GM04503 (cell line): ENCODE measurements at places on chromosomes 6 and 20.
A peak's percentile ranks its signal among the peaks of the same experiment; 100 is the strongest.

GRCh38 chr20:1313236-1313964 lies 15.5 kb downstream of the SDCBP2 start:
- peak; percentile 12 for DNase-seq

GRCh38 chr6:93163146-93163545 lies 256.2 kb downstream of the EPHA7 start:
- no peak for DNase-seq

DNA sequence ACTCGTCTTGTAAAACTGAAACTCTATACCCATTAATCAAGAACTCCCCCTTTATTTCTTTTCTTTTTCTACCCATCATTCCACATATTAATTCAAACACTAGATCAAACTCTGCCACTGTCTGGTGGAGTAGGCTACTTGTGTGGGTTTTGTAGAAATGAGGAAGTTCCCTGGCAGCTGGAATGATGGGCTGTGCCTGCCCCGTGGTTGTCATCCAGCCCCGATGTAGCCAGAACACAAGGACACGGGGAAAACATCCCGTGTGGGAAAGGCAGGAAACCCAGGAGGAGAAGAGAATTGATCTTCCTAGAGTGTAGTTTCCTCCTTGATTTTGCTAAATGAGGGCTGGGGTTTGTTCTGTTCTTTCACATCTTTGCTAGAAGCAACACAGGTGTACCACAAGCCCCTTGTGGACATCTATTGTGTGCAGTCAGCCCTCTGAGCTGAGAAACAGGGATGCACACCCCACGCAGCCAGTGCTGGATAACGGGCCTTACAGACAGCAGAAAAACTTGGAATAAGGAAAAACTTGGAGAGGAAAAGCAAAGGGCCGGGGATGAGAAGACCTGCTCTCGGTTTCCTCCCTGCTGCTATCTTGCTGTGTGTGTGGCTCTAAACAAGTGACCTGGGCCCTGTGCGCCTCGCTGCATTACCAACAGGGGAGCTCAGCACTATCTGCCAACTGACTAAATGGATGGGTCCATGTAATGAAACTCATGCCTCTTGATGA lies 88.0 kb downstream of the SCML4 start:
- DNase-seq = no peak

- DNase-seq = no peak
Observed at GRCh38 chr6:105107207-105107606, 72.6 kb downstream of the POPDC3 start.
